ENCODE measurements at places on chromosomes 2 and 18. TPM values are rescaled to one million over a fixed set of nuclear protein-coding genes. Genes with fewer than 3 reads are reported as not detected.

Gene STARD6
- not detected for total RNA-seq

Gene EPC2
- total RNA-seq, result 29.3 TPM

Gene ADAM23
- total RNA-seq, result 0.29 TPM

Gene BCL11A
- total RNA-seq, result 0.29 TPM

Gene STRN
- 21.4 TPM for total RNA-seq

Gene IL36RN
- not detected for total RNA-seq

Gene ZSWIM2
- total RNA-seq, result not detected

Gene C2orf92
- total RNA-seq, result 2.5 TPM

Gene CRYGC
- total RNA-seq, result not detected

Gene GTF3C2
- 32.7 TPM for total RNA-seq

Gene ASB18
- total RNA-seq, result under 0.01 TPM

Gene CHRND
- total RNA-seq, result not detected

Gene KLHL14
- total RNA-seq, result not detected

Gene OTOF
- not detected for total RNA-seq

Gene TMEFF2
- under 0.01 TPM for total RNA-seq

Gene NBEAL1
- total RNA-seq, result 51.0 TPM

Gene EIPR1
- total RNA-seq, result 17.7 TPM

Gene DUSP2
- total RNA-seq, result 3.3 TPM

Gene WDR33
- 29.8 TPM for total RNA-seq

Gene DAPL1
- not detected for total RNA-seq

Gene OSBPL6
- 5.4 TPM for total RNA-seq

Gene TEKT4
- total RNA-seq, result not detected

Gene PHLPP1
- total RNA-seq, result 6.9 TPM

Gene SCG2
- total RNA-seq, result 2.4 TPM

Measured in osteoblast (primary cell).